ENCODE measurements at places on chromosomes 3 and 15.

DNA sequence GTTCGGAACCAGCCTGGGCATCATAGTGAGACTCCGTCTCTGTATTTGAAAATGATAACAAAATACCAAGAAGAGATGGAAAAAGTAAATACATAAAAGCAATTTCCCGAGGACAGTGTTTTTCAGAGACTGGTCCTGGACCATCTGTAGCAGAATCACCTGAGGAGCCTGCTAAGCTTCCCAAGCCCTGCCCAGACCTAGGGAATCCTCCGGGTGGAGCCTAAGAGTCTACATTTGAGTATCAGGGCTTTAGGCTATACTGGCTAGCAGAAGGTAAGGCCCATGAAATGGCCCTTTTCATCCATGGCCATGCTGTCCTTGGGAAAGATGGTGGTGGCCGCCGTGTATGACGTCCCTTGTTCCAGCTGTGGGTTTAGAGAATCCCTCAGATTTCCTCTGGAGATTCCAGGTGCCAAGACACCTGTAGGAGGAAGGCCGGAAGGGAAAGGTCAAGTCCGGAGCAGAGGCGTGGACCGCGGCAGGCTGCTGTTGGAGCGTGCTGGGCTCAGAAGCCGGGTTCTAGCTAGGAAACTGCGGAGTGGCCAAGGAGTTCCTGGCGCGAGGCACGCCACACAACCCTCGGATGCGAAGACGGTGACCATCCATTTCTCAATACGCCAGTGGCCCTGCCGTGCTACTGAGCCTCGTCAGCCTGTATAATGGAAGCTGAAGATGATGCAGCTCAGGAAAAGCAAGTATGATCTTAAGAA lies 50.9 kb downstream of the TMEM44 start:
- no peak for DNase-seq

- no peak for DNase-seq
Measured at GRCh38 chr15:26355472-26356074, 417.3 kb downstream of the GABRB3 start.

GRCh38 chr3:163364717-163365116 lies 1713.6 kb downstream of the SI start:
- DNase-seq, result no peak

DNA sequence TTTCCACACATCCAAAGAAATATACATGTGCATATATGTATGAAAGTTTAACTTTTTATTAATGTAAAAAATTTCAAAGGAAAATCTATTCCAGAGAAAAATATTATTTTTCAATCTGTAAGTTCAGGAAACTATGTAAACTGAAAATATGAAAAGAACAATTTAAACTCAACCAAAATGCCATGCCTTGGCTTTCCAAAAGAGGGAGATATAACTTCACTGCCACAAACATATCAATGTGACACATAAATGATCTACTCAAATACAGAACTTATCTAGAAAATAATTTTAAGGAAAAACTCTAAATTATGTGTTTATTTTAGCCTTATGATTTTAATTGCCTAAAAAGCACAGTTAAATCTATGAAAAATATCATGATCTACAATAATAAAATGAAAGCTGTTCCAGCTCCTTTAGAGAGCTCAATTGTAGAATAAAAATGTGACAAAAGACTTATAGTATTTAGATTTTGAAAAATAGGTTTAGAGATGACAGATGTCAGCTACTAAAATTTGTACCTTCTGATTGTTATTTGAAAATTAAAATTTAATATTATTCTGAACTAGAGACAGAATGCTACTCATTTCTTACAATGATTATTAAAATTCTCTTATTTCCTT lies 94.8 kb downstream of the GBE1 start:
- peak; percentile 11 for DNase-seq

Measured in HS-27A (cell line).